Activated B cell treated with CpG ODN at 0.5 μM for 24 hours (primary cell): ENCODE measurements at places on chromosomes 1 and 21. TPM values are rescaled to one million over a fixed set of nuclear protein-coding genes. Genes with fewer than 3 reads are reported as not detected.

- no peak for DNase-seq
Measured at GRCh38 chr1:155037043-155037442, 3.4 kb downstream of the DCST1 start.

DNA sequence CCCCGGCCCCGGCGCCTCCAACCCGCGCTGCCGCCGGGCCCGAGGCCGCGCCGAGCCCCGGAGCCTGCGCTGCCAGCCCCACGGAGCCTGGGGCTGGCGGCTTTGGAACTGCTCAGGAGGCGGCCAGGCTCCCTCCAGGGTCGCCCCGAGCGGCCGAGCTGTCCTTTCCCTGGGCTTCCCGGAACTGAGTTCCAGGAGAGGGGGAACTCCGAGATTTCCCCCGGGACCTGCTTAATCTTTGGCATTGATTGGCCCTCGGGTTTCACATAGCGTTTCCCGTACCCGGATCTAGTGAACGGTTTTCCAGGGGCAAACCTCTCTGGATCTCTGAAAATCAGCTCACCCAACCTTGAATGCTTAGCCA, 504 bp downstream of the H6PD start:
- no peak for DNase-seq

LCE6A gene
- total RNA-seq: not detected in 2 replicates

TRABD2B gene
- total RNA-seq: not detected in 2 replicates
